ENCODE measurements at places on chromosomes 2 and 18.
A peak's percentile ranks its signal among the peaks of the same experiment; 100 is the strongest.

DNA sequence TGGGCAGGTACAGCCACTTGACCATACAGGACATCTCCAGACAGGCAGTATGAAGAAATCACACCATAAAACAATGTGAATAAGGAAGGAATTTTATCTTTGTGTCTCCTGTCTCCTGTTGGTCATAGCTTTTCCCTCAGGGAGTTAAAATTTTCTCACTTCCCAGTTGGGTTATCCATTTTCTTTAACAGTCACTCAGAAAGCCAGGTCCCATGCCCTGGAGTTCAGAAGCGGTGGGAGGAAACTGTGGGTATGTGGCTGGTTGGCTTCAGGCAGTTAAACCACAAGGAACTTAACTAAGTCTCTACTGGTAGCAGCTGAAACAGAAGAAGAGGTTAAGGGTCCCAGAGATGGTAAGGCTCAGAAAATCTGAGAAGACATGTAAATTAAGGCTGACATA is 6.5 kb upstream of the SMAD2 start:
- no peak for DNase-seq

DNA sequence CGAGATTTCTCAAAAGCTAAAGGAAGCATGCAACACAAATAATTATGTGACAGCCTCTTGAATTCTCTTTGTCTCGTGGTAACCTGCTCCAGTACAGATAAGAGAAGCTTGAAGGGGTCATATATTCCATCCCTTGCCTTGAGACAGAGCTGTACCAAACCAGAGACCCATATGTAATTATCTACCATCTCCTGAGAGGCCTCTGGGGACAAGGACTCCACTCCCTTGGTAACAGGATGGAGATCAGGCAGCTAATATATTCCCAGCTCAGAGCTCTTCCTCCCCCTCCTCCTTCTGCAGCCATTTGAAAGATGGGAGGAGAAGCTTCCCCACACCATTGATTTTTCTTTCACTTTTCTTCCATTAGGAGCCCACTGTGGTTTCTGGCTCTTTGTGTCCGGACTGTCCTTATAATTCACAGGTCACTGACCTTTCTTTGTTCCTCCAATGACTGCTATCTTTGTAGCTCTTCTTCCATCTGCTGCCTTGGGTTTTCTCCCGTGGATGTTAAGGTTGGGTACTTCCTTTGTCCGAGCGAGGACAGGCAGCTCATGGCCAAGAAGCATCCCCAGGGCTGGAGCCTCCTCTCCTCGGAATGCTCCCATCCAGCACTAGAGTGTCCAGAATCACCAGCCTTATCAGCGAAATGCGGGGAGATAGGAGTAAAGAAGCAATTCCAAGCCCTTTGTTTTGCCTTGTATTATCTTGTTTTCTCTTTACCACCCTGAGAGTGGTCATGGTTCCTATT is 72.6 kb upstream of the STPG4 start:
- DNase-seq: peak; percentile 89

DNA sequence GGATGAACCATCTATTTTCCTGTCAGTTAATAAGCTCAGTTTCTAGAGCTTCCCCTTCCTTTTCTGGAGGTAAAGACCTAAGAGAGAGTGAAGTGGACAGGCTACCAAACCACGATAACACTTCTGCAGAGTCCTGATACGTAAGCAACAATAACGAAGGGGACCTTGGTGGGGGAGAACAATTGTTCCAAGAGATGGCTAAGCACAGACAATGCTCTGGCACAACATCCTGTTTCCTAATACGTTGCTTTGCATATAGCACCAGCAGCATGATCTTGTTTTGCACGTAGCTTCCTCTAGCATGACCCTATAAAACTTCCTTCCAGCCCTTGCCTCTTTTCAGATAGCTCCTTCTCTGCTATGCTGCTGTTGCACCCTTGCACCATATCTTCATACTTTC is 247.3 kb downstream of the RAD51AP2 start:
- DNase-seq: no peak

DNA sequence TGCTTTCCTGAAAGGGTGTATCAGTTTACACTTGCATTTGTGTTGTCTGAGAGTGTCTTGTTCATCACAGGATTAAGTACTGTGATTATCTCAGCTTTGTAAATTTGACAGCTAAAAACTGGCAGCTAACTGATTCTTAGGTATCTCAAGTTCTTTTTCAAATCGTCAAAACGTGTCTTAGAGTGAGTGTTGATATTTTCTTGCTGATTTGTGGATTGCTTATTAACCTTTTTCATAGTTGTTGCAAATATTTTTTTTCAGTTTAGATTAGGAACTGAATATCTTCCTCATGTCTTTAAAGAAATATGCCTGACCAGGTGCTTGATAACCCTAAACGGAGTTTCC is 41.9 kb downstream of the LRRFIP1 start:
- no peak for DNase-seq

DNA sequence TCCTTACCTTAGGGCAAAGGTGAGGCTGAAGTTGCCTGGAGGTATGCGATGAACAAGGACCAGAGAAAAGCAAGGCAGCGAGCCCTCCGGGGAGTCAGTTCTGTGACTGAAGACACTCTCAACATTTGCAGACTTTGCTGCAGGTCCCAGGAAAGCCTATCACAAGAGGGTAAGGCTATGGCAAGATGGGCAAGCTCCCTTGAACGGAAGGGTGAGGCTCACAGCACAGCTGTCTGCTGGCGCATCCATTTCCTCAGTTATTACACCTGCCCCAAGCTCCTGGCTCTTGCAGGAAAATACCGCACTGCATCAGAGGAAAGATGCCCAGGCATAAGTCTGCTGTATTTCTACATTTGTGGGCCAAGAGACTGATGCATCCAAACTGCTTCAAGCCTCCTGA is 141.4 kb downstream of the BCL11A start:
- DNase-seq: no peak

GRCh38 chr2:79721061-79721460 is 208.2 kb downstream of the CTNNA2 start:
- no peak for DNase-seq

GRCh38 chr2:198545411-198545810 is 741.0 kb downstream of the PLCL1 start:
- no peak for DNase-seq

DNA sequence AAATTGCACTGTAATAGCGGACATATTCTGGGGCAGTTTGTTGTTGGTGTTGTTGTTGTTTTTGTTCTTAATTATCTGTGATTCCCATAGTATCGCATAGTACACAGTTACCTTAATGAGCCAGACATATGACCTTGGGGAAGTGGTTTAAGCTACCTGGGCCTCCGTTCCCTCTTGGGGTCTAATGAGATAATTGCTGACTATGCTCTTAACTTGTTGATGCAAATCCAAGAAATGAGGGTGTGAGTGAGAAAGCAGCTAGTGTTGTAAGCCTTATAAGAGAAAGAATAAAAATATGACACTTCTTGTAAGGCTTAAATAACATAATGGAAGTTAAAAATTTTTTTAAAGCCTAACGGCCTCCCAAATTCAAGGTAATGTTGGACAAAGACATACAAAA is 7.1 kb downstream of the NMI start:
- no peak for DNase-seq

GRCh38 chr18:54157646-54158385 is 66.7 kb downstream of the MBD2 start:
- DNase-seq: no peak

DNA sequence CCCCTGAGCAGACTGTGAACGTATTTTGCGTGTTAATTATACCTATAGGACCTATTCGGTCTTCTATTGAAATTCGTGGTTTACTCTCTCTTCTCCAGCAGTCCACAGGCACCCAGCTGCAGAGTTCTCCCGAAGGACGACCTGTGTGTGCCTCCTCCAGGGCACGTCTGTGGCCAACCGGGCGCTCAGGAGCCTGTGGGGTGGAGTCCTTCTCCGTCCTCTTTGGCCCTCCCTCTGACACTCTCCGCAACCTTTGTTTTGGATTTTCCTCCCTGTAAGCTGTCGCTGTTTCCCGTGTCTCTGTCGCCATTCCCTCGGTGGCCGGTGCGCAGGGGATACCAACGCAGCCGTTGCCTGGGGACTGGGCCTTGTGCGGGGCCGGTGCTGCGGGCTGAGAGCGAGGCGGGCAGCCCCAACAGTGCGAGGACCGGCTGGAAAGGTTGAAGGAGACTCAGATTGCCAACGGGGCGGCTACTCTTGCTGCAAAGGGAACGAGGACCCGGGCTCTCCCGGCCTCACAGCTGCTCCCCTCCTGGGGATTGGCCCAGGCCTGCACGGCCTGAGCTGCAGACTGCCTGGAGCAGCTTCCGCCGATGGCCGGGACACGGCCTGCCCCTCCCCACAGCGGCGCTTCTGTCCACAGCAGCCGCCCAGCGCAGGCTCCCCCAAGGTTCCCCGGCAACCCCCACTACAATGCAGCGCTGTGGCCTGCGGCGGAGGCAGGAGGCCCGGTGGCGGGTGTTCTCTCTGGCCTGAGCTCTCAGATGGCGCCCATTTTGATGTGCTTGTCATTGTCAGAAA is 221.0 kb downstream of the MTX2 start:
- no peak for DNase-seq

DNA sequence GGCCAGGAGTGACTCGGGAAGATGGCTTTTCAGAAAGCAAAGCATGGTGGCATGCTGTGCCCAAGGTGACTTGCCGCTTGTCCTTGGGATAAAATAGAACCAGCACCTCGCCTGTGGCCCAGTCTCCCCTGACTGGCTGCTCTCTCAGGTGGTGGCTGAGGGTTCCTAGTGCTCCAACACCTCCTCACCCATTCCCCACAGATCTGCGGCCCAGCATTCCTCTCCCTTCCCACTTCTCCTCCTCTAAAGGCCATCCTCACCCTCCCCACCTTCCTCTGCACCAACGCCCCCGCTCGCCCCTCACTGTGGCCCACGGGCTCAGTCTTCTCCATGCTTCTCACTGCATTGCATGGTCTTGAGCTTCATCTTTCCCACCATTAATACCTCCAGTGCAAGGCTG is 132.4 kb downstream of the PXDN start:
- DNase-seq: no peak

Measured in DMS79 treated with DMSO at 0.1 percent for 48 hours (cell line).